Effector CD4-positive, alpha-beta T cell (primary cell): ENCODE measurements at places on chromosomes 3 and 15.

DNA sequence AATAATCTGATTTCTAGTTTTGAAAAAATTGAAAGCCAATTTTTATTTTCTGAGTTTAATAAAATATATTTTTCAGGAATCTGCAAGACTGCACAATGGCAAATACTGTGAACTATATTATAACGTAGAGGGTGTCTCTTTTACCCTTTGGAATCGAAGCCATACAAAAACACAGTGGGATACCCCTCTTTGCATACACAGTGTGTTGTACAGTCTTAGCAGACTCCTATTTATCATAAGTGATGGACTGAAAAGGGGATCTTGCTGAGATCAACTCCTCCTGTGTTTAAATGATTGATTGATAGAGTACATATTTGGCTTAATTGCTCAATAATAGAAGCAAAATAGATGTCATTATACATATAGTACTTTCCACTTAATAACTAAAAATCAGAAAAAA lies 981.2 kb downstream of the NSUN3 start:
- DNase-seq: no peak

- no peak for DNase-seq
Measured at GRCh38 chr15:83538682-83539081, 91.5 kb downstream of the SH3GL3 start.

DNA sequence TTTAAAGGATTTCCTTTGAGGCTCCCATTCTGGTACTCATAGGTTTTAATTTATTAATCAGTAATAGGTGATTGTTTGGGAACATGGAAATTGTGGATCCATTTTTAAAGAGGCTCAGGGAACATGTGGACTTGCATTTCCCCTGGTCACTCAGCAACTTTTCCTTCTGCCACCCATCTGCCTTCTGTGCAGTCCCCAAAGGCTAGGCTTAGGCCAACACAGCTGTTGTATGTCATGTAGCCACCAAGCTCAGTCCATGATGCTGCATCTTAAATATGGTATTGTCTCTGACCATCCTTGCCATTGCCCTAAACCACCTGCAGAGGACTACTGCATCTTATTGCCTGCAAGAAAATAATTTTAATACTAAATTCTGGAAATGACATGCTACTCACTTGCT lies 416.7 kb upstream of the SEMA6D start:
- no peak for DNase-seq

- no peak for DNase-seq
Measured at GRCh38 chr3:149575961-149576564, 81.8 kb downstream of the WWTR1 start.

DNA sequence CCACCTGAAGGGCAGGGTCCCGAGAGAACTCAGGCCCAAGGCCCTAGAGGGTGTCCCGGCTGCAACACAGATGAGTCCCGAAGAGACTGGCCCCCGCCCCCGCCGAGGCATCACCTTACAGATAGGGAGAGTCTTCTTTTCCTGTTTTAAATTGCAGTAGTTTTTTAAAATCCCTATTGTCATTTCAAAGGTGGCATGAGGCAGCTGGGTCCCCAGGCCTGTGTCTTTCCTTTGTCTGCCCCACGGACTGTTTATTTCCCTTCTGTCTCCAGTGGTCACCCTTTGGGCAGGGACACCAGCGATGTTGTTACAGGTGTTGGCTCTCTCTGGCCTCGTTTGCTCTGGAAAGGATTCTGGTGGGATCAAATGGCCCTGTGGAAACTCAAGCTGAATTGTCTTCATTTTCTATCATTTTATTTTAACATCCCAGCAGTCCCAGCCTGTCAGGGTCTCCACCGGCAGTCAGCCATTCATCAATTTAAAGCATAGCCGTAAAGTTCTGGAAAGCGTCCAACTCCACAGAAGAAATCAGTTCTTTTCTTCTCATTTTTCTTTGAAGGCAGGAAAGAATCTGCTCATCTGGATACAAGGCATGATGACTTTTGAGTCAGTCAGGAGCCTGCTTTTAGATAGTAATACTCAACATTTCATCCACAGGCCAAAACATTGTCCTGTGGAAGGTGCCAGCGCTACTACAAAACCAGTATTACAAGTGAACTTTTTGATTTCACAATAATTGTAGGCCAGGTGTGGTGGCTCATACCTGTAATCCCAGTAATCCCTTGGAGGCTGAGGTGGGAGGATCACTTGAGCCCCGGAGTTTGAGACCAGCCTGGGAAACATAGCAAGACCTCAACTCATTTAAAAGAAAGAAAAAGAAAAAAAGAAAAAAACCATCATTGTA lies 96.2 kb downstream of the HES1 start:
- no peak for DNase-seq

DNA sequence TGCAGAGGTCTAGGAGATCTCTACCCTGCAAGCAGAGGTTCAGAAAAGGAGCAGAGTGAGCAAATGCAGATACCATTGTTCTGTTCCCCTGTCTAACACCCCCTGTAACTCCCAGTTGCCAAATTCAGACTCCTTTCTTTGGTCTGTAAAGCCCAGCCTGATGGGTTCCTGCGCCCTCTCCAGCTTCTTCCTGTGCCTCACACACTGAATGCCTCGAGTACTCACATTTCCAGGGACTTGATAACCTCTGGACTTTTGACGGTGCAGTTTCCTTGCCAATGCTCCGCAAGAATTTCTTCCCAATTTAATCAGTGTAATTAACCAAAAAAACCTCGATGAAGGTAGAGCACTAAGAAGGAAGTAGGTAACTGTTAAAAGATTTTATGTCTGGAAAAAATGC lies 19.3 kb downstream of the PDE8A start:
- DNase-seq: no peak

DNA sequence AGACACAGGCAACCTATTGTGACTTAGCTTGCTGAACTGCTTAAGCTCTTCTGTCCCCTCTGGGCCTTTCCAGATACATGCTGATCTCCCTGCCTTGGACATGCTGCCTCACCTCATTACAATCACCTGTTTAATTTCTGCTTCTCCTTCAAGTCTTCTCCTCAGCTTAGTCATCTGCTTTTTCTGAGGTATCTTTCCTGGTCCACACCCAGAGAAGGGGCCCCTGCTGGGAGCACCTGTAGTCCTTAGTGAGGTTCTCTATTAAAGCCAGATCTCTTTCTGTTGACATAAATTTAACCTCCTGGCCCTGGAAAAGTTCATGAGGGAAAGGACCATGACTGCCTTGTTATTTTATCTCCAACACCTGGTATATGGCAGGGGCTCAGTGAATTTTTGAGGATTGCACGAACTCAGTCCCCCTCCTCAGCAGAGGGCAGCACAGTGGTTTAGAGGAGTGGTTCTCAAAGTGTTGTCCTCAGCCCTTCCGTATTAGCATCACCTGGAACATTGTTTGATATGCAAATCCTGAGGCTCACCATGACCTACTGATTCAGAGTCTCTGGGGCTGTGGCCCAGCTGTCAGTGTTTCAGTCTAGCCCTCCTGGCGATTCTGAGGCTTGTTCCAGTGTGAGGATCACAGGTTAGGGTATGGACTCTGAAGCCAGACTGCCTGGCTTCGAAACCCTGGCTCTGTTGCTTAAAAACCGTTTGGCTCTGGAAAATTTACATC lies 12.7 kb downstream of the COL6A6 start:
- no peak for DNase-seq

DNA sequence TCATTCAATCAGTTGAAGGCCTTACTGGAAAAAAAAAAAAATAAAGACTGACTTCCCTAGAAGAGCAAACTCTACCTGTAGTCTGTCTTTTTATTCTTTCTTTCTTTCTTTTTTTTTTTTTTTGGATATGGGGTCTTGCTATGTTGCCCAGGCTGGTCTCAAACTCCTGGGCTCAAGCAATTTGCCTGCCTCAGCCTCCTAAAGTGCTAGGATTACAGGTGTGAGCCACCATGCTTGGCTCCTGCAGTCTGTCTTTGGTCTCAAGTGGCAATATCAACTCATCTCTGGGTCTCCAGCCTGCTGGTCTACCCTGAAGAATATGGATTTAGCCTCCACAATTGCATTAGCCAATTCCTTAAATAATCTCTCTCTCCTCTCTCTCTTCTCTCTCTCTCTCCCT lies 167.7 kb upstream of the P2RY1 start:
- no peak for DNase-seq

DNA sequence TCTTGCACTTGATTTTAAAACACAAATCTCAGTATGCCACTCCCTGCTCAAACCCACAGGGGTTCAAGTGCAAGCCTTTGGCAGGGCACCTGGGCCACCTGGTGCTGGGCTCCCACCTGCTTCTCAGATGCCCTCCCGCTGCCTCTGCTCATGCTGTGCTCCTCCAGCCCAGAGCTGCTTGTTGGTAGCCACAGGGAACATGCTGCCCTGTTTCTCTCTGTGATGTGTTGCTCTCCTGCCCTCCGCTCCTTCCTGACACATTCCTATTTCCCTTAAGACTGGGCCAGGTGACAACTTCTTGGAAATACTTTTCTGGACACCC lies 27.1 kb upstream of the KY start:
- no peak for DNase-seq

DNA sequence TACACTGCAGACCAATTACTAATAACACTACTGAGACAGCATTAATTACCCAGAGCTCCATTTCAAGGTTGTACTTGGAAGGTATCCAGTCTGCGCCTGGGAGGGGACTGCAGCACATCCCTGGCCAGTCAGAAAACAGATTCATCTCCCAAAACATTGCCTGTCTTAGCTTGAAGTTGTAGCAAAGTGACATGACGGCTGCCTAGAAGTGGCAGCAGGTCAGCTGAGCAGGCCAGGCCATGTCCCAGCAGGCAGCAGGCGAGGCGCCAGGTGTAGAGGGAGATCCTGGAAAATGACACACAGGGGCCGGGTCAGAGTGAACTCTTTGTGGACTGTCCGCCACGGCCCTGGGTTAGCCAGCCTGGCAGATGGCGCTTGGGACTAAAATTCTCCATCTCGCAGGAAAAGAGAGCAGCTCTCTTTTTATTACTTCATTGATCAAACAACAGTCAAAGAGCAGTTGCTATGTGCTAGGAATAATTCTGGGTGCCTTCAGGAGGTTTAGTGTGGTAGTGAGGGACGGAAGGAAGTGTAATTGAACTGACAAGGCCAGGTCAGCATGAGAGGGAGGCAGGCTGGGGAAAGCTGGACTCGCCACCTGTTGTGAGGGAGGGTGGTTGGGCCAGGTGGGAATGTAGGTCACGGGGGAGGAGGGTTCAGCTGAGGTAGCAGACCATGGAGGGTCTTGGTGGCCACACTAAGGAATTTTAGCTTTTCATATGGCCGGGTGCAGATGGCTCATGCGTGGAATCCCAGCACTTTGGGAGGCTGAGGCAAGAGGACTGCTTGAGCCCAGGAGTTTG lies 1.3 kb upstream of the MAP6D1 start:
- no peak for DNase-seq

DNA sequence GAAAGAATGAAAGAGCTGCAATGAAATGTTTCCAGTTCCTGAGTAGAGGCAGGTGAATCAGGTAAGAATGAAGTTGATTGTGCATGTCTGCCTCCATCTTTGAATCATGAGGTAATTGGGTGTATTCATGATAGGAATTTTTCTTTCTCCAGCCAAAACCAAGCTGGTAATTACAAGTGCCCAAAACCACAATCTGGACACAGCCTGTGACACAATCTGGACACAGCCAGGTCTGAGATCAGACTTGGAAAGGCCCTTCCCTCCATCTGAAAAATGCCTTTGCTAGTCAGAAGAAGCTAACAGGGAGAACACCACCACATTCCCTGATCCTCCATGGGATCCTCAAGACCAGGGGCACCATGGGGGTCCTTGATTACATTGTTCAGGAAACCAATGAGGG lies 338.5 kb upstream of the THBS1 start:
- no peak for DNase-seq

DNA sequence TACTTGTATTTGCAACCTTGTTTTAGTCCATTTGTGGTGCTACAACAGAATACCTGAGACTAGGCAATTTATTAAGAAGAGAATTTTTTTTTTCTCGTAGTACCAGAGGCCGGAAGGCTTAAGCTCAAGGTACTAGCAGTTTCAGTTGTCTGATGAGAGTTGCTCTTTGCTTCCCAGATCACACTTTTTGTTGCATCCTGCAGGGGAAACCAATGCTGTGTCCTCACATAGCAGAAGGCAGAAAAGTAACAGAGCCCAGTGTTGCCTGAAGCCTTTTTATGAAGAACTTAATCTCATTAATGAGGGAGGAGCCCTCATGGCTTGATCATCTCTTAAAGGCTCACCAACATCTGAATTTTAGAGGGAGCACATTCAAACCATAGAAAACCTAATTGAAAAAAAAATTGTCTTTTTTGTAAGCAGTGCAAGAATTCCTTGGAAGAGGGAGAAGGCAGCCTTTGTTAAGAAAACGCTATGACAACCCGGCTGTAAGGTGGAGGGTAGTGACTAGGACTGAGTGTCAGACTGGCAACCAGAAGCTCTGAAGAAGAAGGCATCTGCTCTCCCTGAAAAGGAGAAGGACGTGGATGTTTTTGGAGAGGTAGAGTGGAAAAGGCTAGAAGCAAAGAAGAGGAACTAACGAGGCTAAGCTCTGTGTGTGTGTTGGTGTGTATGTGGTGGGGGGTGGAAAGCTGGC lies 1245.3 kb downstream of the ROBO2 start:
- DNase-seq: no peak

GRCh38 chr3:184549796-184550577 lies 11.6 kb upstream of the EPHB3 start:
- no peak for DNase-seq

- no peak for DNase-seq
Measured at GRCh38 chr3:164208048-164208447, 870.2 kb downstream of the SI start.

- no peak for DNase-seq
Measured at GRCh38 chr15:23003736-23004135, 23.6 kb upstream of the CYFIP1 start.

DNA sequence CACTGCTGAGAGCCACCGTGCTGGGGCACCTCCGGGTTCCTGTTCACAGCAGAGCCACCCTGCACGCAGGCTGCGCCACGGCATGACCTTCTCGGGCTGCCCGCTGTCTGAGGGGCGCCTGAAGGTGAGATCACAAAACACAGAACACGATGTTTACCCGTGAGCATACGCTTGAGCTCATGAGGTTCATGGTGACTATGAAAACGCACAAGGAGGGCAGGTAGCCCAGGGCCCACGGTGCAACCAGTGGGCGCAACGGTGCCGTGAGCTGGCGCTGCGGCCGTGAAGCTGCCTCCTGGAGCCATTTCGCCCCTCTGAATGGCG lies 36.1 kb downstream of the KLHL25 start:
- no peak for DNase-seq

DNA sequence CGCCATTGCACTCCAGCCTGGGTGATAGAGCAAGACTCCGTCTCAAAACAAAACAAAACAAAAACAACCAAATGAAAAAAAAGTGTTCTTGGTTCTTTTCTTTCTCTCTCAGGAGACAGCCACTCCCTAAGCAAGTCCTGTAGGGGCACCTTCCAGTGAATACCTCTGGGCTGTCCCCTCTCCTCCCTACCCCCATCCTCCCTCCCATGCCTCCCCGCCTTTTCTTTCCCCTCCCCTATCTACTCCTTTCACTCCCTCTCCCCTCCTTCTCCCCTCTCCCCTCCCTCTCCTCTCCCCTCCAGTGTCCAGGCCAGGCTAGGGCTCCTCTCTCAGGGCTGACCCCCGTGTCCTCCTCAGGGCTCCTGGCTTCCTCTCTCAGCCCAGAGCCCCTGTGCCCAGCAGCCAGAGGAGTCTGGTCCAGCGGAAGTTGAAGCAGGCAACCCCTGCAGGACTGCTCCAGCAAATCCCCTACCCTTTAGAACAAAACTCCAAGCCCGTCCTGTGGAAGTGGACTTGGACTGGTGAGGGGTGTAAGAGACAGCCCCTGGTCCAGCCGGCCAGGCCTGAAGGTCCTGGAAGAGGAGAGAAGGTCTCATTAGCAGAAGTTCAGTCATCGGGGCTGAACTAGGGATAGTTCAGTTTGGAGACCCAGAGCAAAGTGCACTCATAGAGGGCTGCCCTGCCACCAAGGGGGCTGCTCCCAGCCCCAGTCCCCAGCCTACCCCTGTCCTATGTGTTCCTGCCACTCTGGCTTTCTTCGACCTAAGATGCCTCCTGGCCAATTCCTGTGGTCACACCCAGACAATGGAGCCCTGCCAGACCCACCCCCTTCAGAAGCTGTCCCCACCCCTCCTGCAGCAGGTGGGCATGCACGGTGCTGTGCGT lies 79.8 kb upstream of the IQSEC1 start:
- DNase-seq: no peak
